H9 (cell line): ENCODE measurements at places on chromosomes 4 and X. TPM values are rescaled to one million over a fixed set of nuclear protein-coding genes. Genes with fewer than 3 reads are reported as not detected.

GPR50 gene
- 11.9 and 12.2 TPM in 2 replicates for total RNA-seq

ZNF732 gene
- total RNA-seq = 13.4 and 13.6 TPM in 2 replicates

ALB gene
- 0.29 TPM in 1 of 2 replicates, not detected in the other for total RNA-seq

DNA sequence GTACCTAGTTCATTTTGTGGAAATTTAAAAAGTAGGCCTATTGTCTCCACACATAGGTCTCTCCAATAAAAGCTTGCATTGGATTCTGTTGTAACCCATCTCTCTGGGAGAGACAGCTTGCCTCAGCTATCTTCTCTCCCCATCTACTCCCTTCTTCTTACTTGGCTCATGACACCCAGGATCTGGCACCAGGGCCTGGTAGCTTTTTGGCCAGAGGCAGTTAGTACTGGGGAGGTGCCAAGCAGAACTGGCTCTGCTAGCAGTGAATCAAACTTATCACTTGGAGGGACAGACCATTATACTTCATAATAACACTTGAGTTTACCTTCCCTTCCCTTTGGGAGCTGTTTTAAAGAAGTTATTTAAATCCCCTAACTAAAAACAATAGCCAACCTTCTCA lies 31.8 kb downstream of the PLAC1 start:
- no peak for DNase-seq
- H3K27ac ChIP-seq = no peak overlapping the region
- no peaks in the 10 kb centered on the region for H3K27me3 ChIP-seq
- peaks cover 13% of the 10 kb centered on the region; the same call in 1 of the 2 replicates for H3K4me1 ChIP-seq
- H3K36me3 ChIP-seq = no peaks in the 10 kb centered on the region; the same call in 1 of the 2 replicates
- no peak overlapping the region for H3K4me3 ChIP-seq

- H3K4me3 ChIP-seq = no peak overlapping the region
- no peaks in the 10 kb centered on the region; the same call in 1 of the 2 replicates for H3K27me3 ChIP-seq
- no peaks in the 10 kb centered on the region for H3K36me3 ChIP-seq
- no peak overlapping the region for H3K27ac ChIP-seq
- no peak for DNase-seq
Measured at GRCh38 chr4:183394166-183394951, 50.1 kb upstream of the CDKN2AIP start.

DNA sequence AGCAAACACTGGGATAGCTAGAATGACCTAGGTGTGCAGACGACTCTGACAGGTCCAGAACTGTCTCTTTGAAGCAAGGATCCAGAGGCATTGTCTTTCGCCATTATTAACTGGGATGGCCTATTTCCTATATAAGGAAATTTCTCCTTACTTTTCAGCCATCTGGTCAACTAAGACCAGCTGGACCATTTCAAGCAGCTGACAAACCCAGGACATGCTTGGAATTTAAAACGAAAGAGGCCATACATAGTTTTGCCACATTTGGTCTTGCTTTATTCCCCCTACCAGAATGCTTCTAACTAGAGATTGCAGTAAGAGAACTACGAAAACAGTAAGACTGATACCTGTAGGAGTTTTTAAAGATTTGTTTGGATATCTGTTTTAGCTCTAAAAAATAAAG lies 87.0 kb downstream of the GLRA2 start:
- no peaks in the 10 kb centered on the region for H3K4me1 ChIP-seq
- H3K27me3 ChIP-seq = no peaks in the 10 kb centered on the region
- no peak overlapping the region for H3K27ac ChIP-seq

DNA sequence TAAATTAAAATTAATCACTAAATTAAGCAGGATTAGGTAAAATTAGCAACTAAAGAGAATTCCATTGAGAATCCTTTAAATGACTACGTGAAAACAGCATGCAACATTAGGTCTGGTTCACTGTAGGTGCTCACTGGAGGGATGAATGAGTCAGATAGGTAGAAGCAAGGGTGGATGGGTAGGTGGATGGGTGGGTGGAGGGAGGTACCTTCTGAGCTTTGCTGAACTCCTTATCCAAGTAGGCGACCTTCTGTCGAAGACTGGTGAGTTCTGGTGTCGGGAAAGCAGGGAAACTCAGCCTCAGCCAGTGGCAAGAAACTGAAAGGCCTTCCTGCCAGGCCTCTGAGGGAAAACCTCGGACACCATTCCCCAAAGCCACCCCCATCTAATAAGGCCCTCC lies 3.0 kb downstream of the GRIPAP1 start:
- H3K36me3 ChIP-seq = peaks cover 59% of the 10 kb centered on the region
- DNase-seq = no peak
- no peak overlapping the region for H3K27ac ChIP-seq
- H3K4me1 ChIP-seq = no peaks in the 10 kb centered on the region

- H3K4me3 ChIP-seq = no peak overlapping the region
- no peaks in the 10 kb centered on the region for H3K36me3 ChIP-seq
- H3K4me1 ChIP-seq = no peaks in the 10 kb centered on the region
- H3K27ac ChIP-seq = no peak overlapping the region
- peak; percentile 40 for DNase-seq
Measured at GRCh38 chr4:184815046-184815877, 10.5 kb downstream of the ACSL1 start.

- peaks cover 2% of the 10 kb centered on the region; the same call in 1 of the 2 replicates for H3K4me1 ChIP-seq
- DNase-seq = no peak
- H3K27me3 ChIP-seq = no peaks in the 10 kb centered on the region
- no peaks in the 10 kb centered on the region for H3K36me3 ChIP-seq
- no peak overlapping the region for H3K4me3 ChIP-seq
Measured at GRCh38 chrX:124462931-124463330, 116.6 kb downstream of the SH2D1A start.

DNA sequence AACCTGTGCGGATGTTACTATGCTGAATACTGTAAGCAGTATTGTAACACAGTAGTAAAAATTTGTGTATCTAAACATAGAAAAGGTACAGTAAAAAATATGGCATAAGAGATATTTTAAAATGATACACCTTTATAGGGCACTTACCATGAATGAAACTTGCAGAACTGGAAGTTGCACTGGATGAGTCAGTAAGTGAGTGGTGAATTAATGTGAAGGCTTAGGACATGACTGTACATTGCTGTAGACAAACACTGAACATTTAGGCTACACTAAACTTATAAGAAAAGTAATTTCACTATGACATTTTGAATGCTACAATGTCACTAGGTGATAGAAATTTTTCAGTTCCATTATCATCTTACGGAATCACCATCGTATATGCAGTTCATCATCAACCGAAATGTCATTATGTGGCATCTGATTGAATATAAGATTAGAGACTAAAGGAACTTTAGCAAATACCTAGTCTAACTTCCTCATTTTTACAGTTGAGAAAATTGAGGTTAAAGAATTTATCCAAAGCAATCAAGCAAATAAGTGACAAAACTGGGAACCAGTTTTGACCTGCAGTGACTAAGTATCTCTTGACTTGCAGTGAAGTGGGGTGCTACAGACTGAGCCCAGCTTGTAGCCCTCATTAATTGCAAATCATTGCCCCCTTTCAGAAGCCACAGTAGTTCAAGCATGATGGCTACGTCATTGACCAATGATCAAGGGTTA lies 55.3 kb downstream of the EGF start:
- H3K27me3 ChIP-seq = no peaks in the 10 kb centered on the region
- DNase-seq = no peak
- peaks cover 7% of the 10 kb centered on the region; the same call in 1 of the 2 replicates for H3K4me1 ChIP-seq
- H3K4me3 ChIP-seq = no peak overlapping the region

- H3K27ac ChIP-seq = no peak overlapping the region
- peaks cover 4% of the 10 kb centered on the region; the same call in 2 of the 3 replicates for H3K36me3 ChIP-seq
- H3K27me3 ChIP-seq = no peaks in the 10 kb centered on the region
Measured at GRCh38 chr4:128711361-128711760, 98.1 kb upstream of the JADE1 start.

DNA sequence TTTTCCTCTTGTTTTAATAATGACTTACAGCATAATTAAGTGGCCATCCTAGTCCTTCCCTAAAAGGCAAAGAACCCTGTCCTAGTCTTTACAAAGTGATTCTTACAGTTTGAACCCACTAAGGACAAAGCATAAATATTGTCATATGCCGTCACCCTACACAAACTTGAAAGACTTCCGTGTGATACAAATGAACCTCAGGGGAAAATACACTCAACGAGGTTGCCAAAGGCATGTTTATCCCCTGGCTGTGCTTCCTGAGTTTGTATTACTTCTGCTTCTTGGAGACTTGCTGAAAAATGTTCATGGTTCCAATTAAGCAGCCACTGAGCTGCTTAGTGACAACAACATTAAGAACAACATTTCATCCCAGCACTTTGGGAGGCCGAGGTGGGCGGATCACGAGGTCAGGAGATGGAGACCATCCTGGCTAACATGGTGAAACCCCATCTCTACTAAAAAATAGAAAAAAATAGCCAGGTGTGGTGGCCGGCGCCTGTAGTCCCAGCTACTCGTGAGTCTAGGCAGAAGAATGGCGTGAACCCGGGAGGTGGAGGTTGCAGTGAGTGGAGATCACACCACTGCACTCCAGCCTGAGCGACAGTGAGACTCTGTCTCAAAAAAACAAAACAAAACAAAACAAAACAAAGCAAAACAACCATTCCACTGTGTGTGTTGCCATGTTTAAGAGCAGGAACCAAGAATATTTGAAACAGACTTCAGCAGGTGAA lies 16.2 kb downstream of the RASSF6 start:
- DNase-seq = no peak
- H3K27ac ChIP-seq = no peak overlapping the region
- H3K4me1 ChIP-seq = peaks cover 2% of the 10 kb centered on the region; the same call in 1 of the 2 replicates
- no peaks in the 10 kb centered on the region for H3K36me3 ChIP-seq

GRCh38 chrX:435536-436122 lies 48.9 kb upstream of the PPP2R3B start:
- no peak overlapping the region for H3K27ac ChIP-seq
- H3K27me3 ChIP-seq = no peaks in the 10 kb centered on the region
- no peak overlapping the region for H3K4me3 ChIP-seq
- H3K36me3 ChIP-seq = peaks cover 11% of the 10 kb centered on the region

DNA sequence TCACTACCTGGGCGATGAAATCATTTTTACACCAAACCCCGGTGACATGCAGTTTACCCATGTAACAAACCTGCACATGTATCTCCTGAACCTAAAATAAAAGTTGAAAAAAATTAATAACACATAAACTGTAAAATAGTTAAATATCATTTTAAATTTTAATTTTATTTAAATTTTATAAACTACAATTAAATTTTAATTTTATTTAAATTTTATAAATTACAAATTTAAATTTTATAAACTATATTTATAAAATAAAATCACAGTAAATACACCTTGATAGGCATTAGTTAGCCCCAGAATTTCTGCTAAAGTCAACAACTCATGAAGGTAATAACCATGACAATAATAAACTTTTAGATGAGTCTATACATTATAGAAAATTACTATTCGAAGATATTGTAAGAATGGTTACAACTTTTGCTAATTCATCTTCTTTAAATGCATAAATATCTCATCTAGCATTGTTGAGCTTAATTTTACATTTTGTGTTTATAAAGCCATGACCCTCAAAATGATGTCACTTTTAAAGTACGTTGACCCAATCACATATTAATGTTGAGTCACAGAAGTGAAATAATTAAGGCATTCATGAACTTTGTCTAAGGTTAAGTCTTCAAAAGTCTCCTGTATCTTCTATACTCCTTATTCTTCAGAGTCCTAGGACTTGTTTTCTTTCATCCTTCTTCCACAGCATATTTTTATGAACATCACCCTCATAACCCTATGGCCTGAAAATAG lies 755.8 kb upstream of the LCORL start:
- no peak overlapping the region for H3K4me3 ChIP-seq
- H3K27ac ChIP-seq = no peak overlapping the region
- no peaks in the 10 kb centered on the region for H3K27me3 ChIP-seq
- no peak for DNase-seq
- H3K4me1 ChIP-seq = no peaks in the 10 kb centered on the region

DNA sequence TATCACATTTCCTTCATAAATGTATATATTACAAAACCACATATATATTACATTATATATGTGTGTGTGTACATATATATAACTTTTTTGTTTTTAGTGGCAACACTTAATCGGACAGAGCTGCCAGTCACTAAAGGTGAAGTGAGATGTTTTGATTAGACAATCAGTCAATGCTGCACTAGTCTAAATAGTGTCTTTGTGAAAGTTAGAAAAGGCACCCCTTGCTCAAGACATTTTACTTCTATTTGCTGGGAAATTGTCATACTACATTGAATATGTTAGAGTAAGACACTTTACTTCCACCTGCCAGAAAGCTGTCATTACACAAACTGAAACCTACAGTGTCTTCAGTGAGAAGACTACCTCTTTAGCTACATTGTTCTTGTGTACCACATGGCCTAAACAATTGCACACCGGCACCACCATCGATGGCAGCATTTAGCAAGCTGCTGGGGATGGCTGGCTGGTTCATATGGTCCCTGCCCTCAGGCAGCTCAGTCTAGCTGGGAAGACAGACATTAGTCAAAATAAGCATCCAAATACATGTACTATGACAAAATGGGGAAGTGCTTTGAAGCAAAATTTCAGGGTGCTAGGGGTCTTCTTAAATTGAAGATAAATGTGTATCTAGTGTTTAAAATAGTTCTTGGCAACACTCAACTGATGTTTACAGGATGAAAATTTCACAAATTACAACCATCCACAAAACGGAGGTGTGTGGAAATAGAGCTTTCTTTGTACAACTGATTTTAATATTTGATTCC lies 148.1 kb upstream of the GATB start:
- no peak overlapping the region for H3K4me3 ChIP-seq
- no peak for DNase-seq
- H3K27me3 ChIP-seq = no peaks in the 10 kb centered on the region
- H3K4me1 ChIP-seq = peaks cover 12% of the 10 kb centered on the region
- H3K27ac ChIP-seq = no peak overlapping the region
- no peaks in the 10 kb centered on the region; the same call in 2 of the 3 replicates for H3K36me3 ChIP-seq

GRCh38 chrX:145199078-145199477 lies 48.2 kb upstream of the SPANXN1 start:
- 0 out of 3 replicates have a peak, but pooled peaks cover 2% of the 10 kb centered on the region for H3K36me3 ChIP-seq
- no peaks in the 10 kb centered on the region for H3K4me1 ChIP-seq
- no peak for DNase-seq

- H3K4me1 ChIP-seq = no peaks in the 10 kb centered on the region
- H3K4me3 ChIP-seq = no peak overlapping the region
- no peak for DNase-seq
Measured at GRCh38 chr4:105624530-105624929, 72.1 kb downstream of the ARHGEF38 start.

DNA sequence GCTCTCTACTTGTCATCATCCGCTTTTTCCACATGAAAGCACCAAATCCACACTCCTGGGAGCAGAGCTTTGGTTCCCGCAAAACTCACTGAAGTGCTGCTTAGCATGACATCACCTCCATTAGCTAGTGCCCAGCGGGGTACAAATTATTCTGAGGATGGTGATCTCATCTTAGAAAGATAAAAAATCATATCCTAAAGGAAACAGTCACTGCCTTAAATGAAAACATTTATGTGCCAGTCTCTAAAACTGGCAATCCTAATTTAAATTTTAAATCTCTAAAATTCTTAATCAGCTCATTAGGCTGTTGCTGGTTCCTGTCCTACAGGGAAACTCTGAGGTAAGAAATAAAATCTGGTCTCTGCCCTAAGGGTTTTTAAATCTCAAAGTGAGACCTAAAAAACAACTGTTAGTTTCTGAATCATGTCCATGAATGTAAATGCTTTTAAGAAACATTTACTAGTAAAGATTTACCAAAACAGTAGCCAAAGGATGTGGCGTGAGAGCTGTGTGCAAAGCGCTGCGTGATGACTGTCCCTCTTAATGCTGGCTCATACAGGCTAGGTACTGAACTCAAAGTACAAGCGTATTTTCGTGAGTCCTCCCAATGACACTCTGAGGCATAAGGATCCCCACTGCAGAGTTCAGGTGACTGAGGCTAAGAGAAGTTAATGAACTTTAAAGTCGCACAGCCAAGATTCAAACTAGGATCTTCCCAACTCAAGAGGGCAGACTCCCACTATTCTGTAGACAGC lies 4.5 kb downstream of the CASP3 start:
- peaks cover 33% of the 10 kb centered on the region for H3K36me3 ChIP-seq
- no peak for DNase-seq
- peak overlapping the region; percentile 58 for H3K27ac ChIP-seq
- H3K4me1 ChIP-seq = peaks cover 16% of the 10 kb centered on the region
- H3K27me3 ChIP-seq = no peaks in the 10 kb centered on the region
